ENCODE measurements at places on chromosomes 7 and 10.

DNA sequence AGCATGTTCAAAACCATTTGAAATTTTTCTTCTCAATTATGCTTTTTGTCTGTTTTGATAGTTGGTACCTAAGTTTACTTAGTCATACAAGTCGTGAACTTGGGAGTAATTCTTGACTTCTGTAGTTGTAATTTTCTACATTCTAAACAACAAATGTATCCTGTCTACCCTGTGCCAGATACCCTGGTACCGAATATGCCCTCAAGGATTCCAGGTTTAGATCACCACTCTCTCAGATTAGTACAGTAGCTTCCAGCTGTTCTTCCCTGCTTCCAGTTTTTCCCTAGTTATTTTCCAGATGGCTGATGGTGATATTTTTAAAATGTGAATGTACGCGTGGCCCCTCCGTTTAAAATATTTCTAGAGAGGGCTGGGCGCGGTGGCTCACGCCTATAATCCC is 6.5 kb downstream of the STAM start:
- no peak for DNase-seq

DNA sequence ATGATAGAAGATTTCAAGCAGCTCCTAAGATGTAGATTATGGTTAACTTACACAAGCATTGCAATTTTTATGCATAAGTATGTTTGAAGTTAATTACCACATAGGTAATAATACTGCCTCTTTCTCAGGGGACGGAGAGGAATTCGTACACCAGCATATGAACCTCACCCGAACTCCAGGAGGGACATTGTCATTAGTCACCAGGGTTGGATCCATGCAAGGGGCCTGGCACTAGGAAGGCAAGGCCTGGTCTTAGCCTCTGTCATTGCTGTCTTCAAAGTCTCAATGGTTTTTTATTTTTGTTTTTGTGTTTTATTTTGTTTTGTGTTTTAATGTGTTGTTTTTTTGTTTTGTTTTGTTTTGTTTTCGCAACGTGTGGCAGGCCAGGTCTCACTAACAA is 145.6 kb upstream of the PPP2R2D start:
- no peak for DNase-seq

DNA sequence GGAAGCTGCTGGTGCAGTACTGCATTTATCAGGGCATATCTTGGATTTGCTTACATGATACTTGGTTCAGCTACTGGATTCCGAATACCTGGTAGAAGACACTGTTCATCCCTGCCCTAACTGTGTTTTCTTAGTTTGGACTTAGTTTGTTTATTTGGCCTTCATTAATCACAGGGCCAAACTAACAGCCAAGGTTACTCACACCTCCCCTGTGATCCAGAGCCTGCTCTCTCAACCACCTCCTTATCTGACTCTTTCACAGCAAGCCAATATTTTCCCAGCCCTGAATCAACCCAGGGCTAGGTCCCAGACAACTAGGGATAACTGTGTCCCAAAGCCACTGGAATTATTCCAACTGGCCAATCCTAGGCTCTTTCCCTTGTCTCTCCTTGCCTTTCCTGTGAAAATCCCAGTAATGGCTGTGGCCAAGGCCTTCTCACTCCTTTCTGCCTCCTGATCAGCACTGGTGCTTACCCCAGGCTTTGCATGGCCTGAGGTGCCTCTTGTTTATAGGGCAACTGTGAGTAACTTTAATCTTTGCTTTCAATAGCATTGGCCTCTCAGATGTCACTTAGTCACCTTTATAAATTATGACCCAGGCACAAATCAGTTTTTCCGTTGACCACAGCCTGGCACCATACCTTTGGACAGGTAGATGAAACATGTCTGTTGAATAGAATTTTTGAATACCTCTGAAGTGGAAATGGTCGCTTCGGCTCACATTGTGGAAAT is 9.3 kb upstream of the JCAD start:
- no peak for DNase-seq

GRCh38 chr7:22488643-22489462 is 11.1 kb downstream of the STEAP1B start:
- peak; percentile 83 for DNase-seq

Data from NCI-H2081 (cell line).